Left colon (tissue), 2 donors: ENCODE measurements at places on chromosomes 7 and 10. TPM values are rescaled to one million over a fixed set of nuclear protein-coding genes. Genes with fewer than 3 reads are reported as not detected.

The SEMA4G gene
- 108 TPM for total RNA-seq

The FAM20C gene
- total RNA-seq = 16.9 TPM

DNA sequence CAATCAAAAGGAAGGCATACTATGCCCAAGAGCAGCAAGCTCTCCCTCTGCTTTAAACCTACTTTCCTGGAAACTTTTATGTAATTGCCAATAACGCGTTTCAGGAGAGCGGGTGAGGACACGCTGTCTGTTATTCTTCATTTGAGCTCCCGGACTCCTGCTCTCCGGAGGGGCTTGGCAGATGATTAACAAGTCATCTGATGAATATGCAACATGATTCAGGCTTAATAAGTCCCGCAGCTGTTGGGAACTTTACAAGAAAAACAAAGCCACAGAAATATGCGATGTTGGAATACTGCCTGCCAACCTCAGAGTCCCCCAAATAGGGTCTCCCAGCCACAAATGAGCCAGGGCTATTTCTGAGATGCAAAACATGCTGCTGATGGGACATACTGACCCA is 348.0 kb downstream of the GPAM start:
- DNase-seq = no peak

DNA sequence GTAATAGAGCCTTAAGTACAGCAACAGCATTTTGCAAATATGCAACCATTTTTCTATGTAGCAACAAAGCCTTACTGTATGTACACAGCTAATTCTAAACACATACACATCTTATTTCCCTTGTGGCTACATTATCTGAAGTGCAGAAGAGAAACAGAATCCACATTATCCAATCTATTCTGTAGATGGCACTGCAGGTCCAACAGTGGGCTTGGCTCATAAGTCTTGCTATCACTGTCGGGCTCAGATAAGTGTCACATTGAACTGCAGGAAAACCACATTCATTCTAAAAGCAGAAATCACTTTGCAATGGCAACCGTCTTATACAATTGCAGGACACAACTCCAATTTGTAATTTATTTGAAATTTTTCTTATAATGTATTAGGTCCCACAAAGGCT is 109.8 kb upstream of the NOBOX start:
- DNase-seq = no peak

- no peak for DNase-seq
Measured at GRCh38 chr10:22481687-22482539, 136.6 kb downstream of the SPAG6 start.
